ENCODE measurements at places on chromosomes 5 and 9.

DNA sequence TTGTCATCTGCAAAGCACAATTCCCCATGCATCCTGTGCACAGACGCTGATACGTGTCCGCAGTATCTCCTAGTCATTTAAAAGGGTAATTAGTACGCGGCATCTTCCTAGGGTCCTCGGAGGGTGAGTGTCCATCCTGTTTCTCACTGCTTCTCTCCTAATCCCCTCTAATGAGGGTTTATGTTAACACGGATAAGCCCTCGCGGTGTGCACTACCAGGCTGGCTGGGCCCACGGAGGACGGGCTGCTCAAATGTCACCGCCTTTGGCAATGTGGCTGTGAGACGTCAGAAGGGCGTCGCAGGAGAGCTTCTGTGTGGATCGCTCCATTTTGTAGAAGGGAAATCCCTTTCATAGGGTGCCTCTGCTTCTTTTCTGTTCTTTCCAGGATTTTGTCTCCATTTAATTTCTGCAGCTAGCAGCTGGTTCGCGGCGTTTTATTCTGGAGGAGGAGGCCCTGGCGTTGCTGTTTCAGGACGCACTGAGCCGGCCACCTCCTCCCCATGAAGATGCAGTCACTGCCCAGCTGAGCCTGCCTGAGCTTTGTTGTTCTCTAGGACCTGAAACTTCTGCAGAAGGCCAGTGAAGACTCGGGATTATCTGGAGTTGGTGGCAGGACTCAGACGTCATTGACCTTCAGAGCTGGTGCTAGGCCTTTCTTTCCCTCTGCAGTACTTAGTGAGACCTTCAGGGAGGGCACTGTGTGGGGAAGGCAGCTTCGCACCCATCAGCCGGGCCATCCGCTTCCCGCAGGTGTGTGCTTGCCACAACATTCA, 326.1 kb upstream of the IRX1 start:
- no peak for DNase-seq

DNA sequence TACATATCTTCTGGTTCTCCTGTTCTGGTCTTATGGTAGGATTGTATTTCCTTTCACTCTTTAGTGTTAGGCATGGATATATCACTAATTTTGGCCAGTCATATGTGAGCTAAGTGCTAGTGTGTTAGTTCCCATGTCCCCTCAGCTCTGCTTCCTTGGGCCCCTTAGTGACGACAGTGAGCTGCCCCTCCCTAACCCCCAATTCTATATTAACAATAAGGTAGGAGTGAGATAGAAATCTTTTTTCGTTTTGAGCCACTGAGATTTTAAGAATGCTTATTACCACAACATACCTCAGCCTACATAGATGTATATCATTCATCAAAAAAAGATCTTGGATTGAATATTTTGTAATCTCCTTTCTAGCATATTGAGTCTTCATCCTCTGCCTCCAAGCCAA, 100.5 kb downstream of the PARP8 start:
- DNase-seq = no peak

GRCh38 chr5:139565411-139566305, 4.5 kb downstream of the UBE2D2 start:
- DNase-seq = no peak

- no peak for DNase-seq
Measured at GRCh38 chr5:26881901-26882300, 156.5 kb downstream of the CDH9 start.

DNA sequence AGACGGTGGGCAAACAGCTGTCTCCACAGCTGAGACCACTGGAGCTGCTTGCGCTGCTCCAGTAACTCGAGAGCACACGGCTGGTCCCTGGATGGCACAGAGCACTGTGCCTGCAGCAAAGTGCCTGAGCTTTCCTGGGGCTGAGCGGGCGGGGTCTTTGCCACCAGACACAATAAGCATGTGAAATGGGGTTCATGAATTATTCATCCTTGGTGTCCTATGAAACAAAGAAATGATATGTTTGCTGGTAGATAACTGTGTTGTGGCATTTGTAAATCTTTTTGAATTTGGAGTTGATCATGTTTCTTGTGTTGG, 151.7 kb upstream of the MPDZ start:
- no peak for DNase-seq

- DNase-seq = no peak
Measured at GRCh38 chr5:96854067-96854466, 22.2 kb upstream of the ERAP2 start.

DNA sequence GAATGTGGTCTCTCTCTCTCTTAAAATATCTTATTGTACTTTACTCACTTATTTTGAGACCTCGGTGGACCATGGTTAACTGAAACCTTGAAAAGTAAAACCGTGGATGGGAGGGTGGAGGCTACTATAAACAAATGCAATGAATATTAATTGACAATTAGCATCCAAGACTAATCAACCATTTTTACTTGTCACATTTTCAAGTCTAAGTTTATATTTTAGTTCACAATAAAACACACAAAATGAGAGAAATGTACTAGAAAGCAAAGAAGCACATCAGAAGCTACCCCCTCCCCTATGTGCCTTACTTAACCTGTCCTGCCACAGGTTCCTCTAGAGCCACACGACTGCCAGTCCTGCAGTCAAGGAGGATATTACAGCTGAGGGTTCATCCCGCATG, 4.6 kb downstream of the ARL15 start:
- DNase-seq = no peak

DNA sequence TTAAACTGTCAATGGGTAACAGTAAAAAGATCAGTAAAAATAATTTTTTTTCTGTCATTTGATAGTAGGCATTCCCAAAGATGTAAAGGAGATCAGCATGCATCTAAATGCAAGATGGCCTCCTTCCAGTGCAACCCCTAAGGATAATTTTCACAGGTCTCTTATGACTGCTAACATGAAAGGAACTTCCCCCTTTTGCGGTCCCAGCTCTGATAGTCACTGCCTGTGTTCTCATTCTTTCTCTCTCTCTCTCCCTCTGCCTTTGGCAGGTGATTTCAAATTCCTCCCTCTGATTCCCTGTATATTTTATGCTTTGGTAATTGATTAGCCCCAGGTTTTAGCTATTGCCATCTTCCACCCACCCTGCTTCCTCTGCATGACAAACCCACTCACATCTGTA, 8.9 kb downstream of the SPINK14 start:
- DNase-seq = no peak

- no peak for DNase-seq
Measured at GRCh38 chr5:166722939-166723338, 1568.5 kb upstream of the WWC1 start.

DNA sequence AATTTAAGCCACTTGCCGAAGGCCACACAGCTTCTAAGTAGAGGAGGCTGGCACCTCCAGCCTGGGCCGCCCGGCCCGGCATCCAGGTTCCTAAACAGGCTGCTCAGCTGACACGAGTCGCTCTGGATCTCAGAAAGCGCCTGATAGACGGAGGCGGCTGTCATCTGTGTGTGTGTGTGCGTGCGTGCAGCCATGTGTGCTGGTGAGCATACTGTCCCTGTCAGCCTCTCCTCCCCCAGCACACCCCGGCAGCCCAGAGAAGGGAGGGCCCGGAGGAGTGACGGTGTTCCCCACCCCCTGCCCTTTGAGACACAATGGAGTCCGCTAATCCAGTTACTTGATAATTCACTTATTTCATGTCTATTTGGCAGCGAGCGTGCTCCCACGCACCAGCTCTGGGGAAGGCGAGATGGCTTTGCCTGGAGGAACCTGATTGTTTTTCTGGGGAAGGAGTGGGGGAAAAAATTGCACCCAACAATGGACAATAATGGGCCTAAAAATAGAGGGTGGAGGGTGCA, 20.0 kb downstream of the NTNG2 start:
- no peak for DNase-seq

- peak; percentile 36 for DNase-seq
Measured at GRCh38 chr5:137320056-137321045, 178.8 kb downstream of the SPOCK1 start.

DNA sequence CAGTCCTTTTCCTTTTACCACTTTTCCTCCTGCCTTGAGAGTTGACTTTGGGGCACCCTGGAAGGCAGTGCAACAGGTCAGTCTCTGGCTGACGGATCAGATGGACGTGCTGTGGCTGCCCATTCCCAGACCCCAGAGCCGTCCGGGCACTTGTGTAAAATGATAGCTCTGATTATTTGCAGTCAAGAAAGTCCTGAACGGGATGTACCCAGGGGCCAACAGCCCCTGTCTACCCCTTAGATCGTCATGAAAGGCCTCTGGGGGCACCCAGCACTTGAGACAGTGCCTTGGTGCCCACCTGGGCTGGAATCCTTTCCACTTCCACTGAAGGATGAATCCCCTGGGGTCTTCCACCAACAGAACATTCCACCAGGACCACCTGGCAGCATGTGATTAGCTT, 17.7 kb upstream of the ANGPTL2 start:
- DNase-seq = no peak

- no peak for DNase-seq
Measured at GRCh38 chr5:116976767-116977166, 402.1 kb upstream of the SEMA6A start.

GRCh38 chr5:60972231-60972630, 27.2 kb downstream of the NDUFAF2 start:
- no peak for DNase-seq

DNA sequence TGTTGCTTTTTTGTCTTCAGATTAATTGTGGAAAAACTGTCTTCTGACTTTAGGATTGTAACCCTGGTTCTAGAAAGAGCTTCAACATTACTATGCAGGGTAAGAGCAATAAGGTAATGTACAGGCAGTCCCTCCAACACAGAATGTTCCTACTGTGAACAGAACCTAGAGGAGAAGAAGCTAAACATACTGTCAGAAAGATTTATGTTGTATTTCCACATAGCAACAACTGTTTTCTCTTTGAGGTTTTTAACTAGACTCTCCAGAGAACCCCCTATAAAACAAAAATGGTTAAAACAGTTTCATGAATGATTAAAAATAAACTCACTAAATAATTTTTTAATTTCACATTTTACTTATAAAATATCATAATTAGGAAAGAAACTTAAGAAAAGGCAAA, 64.3 kb upstream of the NAA35 start:
- no peak for DNase-seq

DNA sequence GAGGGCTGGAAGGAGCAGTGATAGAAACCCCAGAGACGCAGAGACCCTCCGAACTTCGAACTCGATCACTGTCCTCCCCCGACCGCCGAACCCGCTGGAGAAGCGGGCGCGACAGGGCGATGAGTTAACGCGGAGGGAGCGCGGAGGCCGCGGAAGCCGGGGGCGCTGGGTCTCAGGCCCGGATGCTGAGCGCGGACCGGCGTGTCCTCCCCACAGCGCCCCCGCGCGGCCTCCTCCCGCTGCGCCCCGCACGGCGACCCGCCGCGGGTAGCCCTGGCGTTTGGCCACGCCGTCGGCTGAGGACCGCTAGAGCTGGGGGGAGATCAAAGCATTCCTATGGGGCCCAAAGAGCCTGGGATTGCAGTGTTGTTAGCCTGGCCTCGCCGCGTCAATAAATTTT, 7.7 kb upstream of the DMRT2 start:
- peak; percentile 80 for DNase-seq

- no peak for DNase-seq
Measured at GRCh38 chr5:57494104-57495098, 11.8 kb upstream of the ACTBL2 start.

DNA sequence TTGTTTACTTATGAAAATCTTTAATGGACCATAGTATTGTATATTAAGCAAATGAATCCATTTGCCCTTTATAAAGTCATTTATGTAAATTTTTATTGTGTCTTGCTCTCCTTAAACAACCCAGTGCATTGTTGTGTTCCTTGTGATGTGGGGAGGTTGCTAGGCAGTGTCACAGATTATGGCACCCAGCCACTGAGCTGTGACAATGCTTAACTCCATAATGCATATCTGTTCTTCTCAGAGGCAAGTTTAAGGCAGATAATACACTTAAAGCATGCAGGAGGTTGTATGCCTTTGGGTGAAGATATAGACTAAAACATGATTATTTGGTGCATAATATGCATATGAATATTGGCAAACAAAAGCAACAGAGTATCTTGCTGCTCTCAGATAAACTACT, 269.6 kb upstream of the RIOK2 start:
- no peak for DNase-seq

DNA sequence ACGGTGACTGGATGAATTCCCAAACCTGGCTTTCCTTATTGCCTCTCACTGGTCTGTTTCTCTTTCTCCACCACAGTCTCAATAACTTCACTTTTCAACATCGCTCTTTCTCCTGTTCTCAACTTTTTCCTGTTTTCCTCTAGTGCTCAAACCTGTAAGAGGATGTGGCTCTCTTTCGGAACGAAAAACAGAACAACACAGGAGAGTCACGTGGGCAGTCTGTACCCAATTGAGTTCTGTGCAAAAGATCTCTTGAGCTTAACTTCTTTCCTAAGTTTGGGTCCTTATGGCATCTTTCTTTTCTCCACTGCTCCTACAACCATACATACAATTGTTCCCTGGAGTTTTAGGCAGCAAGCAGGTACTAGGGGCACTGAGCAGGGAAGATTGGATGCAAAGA, 8.9 kb downstream of the HAVCR1 start:
- no peak for DNase-seq

DNA sequence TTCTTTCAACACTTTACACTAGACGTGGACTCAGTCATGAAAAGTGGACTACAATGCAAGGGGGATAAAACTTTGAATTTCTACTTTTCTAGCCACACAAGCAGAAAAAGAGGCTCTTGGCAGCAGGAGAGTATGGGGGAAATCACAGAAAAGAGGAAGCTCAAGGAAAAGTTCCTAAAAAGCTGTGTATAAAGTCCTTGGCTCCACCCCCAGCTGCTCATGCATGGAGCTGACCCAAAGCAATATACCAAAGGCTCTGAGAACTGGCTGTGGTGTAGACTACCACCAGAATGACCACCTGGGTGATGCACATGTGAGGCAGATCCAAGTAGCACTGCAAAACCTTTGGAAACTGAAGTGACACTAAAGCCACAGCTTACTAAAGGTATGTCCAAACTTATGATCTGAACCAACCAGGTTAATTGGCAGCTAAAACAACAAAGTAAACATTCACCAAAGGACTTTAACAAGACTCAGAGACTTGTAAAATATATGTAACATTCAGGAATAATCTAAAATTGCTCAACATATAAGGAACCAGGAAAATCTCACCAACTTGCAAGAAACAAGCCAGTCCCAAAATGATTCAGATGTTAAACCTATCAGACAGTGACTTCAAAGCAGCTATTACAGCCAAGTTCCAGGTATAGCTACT, 55.5 kb upstream of the RASGRF2 start:
- no peak for DNase-seq

- no peak for DNase-seq
Measured at GRCh38 chr5:150481972-150482406, 25.9 kb upstream of the NDST1 start.

DNA sequence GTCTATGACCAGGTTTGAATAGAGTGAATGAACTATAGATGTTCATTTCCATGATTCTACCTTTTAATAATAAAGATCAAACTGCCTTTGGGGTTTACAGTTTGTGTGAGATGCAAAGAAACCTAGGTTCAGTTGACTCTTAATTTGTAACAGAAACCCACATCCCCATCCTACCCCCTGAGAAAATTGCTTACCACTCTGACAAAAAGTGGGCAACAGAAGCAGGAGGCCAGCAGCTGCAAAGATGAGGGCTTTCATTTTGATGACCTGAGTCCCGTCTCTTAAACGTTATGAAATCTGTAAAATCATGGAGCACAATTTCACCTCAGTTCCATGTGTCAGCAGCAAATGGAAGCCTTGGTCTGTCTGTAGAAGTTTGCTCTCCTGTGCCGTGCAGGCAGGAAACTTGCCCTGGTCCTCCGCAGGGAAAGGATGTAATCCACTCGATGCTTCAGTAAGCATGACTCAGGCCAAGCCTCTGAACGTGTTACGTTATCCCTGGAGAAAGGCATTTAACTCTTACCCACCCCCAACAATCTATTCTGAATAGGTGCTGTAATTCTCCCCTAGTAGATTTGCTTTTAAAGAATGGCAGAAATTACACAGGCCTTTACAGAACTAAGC, at the start of gene F2RL2:
Gene F2RL2 (minus strand): TSS at position 431 of the 624 bp plus-strand sequence. CDS start 173 bp downstream, at position 258.
- DNase-seq = no peak

- no peak for DNase-seq
Measured at GRCh38 chr9:84990416-84990815, 320.9 kb downstream of the NTRK2 start.

Data from WTC11 (cell line).